ENCODE measurements at places on chromosomes 1 and 21. TPM values are rescaled to one million over a fixed set of nuclear protein-coding genes. Genes with fewer than 3 reads are reported as not detected.

ZNF683 gene
- 0.20 TPM for polyA plus RNA-seq

LRRC47 gene
- polyA plus RNA-seq: 16.9 TPM

MOB3C gene
- 15.3 TPM for polyA plus RNA-seq

CDC42 gene
- 69.6 TPM for polyA plus RNA-seq

OR2L3 gene
- not detected for polyA plus RNA-seq

ANKRD34A gene
- 0.59 TPM for polyA plus RNA-seq

OR6K3 gene
- 0.32 TPM for polyA plus RNA-seq

RYR2 gene
- polyA plus RNA-seq: 0.18 TPM

GPA33 gene
- polyA plus RNA-seq: 0.03 TPM

CYB5RL gene
- 5.2 TPM for polyA plus RNA-seq

FMO2 gene
- 24.3 TPM for polyA plus RNA-seq

BARHL2 gene
- not detected for polyA plus RNA-seq

ETV3L gene
- not detected for polyA plus RNA-seq

TMCO1 gene
- polyA plus RNA-seq: 44.9 TPM

PDZK1IP1 gene
- 1.5 TPM for polyA plus RNA-seq

MRPL39 gene
- 40.7 TPM for polyA plus RNA-seq

FCRL5 gene
- polyA plus RNA-seq: under 0.01 TPM

INAVA gene
- 0.24 TPM for polyA plus RNA-seq

FAM163A gene
- polyA plus RNA-seq: 3.9 TPM

S100A14 gene
- 2.2 TPM for polyA plus RNA-seq

CTSS gene
- 36.0 TPM for polyA plus RNA-seq

C1QC gene
- 102 TPM for polyA plus RNA-seq

ENAH gene
- 10.0 TPM for polyA plus RNA-seq

FASLG gene
- 0.32 TPM for polyA plus RNA-seq

IGSF3 gene
- polyA plus RNA-seq: 0.67 TPM

HSD3B2 gene
- 845 TPM for polyA plus RNA-seq

MARK1 gene
- 2.9 TPM for polyA plus RNA-seq

NBPF4 gene
- not detected for polyA plus RNA-seq

TRABD2B gene
- polyA plus RNA-seq: 0.84 TPM

GART gene
- polyA plus RNA-seq: 17.5 TPM

TPTE gene
- polyA plus RNA-seq: 0.07 TPM

AADACL4 gene
- polyA plus RNA-seq: not detected

SLC5A3 gene
- polyA plus RNA-seq: 2.3 TPM

ABCA4 gene
- polyA plus RNA-seq: 0.29 TPM

TRIM67 gene
- 0.62 TPM for polyA plus RNA-seq

IL20 gene
- polyA plus RNA-seq: 0.13 TPM

KDF1 gene
- polyA plus RNA-seq: 0.54 TPM

CLCNKB gene
- polyA plus RNA-seq: 0.88 TPM

TMEM51 gene
- 35.9 TPM for polyA plus RNA-seq

EPHB2 gene
- 0.84 TPM for polyA plus RNA-seq

KLHDC7A gene
- not detected for polyA plus RNA-seq

LSM10 gene
- polyA plus RNA-seq: 48.7 TPM

RNF186 gene
- not detected for polyA plus RNA-seq

LCE2B gene
- polyA plus RNA-seq: not detected

KRTAP10-10 gene
- polyA plus RNA-seq: not detected

HAO2 gene
- 0.80 TPM for polyA plus RNA-seq

ASCL5 gene
- polyA plus RNA-seq: not detected

TRAF3IP3 gene
- 2.2 TPM for polyA plus RNA-seq

LCE1D gene
- not detected for polyA plus RNA-seq

ERICH3 gene
- polyA plus RNA-seq: 9.6 TPM

NTMT2 gene
- not detected for polyA plus RNA-seq

KMO gene
- polyA plus RNA-seq: 0.47 TPM

SOX13 gene
- 10.3 TPM for polyA plus RNA-seq

PLOD1 gene
- 37.1 TPM for polyA plus RNA-seq

DPH5 gene
- polyA plus RNA-seq: 59.1 TPM

CFHR1 gene
- polyA plus RNA-seq: 0.68 TPM

VASH2 gene
- polyA plus RNA-seq: 0.17 TPM

PATJ gene
- 6.8 TPM for polyA plus RNA-seq
